ENCODE measurements at places on chromosomes 6 and 20.

- no peak for DNase-seq
These were observed 770.9 kb downstream of the HDGFL1 start for GRCh38 chr6:23340271-23340670.

DNA sequence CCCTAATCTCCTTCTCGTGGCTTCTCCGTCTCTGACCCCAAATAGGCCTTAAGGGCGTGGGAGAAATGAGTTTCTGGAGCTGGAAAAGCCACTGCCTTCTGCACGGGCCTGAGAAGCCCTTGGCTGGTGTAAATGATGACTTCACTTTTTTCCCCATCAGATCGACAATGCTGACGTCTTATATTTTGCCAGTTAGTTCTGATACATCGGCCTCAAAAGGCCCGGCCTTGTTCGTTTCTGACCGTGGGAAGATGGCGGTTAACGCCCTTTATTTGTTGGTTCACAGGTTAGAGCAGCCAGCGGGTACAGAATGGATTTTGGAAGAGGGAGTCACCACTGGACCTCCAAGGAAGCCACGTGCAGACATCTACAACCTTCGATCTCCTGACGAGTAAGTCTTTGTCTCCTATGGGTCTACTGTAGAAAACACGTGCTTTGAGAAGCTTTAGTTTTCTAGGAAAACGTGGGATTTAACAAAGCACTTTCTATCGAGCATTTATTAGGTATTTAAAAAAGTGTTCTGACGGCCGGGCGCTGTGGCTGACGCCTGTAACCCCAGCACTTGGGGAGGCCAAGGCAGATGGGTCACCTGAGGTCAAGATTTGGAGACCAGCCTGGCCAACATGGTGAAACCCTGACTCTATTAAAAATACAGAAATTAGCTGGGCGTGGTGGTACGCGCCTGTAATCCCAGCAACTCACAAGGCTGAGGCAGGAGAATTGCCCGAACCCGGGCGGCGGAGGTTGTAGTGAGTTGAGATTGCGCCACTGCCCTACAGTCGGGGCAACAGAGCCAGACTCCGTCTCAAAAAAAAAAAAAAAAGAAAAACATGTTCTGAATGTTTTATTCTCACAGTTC lies 1.2 kb upstream of the ZNFX1 start:
- DNase-seq: no peak

DNA sequence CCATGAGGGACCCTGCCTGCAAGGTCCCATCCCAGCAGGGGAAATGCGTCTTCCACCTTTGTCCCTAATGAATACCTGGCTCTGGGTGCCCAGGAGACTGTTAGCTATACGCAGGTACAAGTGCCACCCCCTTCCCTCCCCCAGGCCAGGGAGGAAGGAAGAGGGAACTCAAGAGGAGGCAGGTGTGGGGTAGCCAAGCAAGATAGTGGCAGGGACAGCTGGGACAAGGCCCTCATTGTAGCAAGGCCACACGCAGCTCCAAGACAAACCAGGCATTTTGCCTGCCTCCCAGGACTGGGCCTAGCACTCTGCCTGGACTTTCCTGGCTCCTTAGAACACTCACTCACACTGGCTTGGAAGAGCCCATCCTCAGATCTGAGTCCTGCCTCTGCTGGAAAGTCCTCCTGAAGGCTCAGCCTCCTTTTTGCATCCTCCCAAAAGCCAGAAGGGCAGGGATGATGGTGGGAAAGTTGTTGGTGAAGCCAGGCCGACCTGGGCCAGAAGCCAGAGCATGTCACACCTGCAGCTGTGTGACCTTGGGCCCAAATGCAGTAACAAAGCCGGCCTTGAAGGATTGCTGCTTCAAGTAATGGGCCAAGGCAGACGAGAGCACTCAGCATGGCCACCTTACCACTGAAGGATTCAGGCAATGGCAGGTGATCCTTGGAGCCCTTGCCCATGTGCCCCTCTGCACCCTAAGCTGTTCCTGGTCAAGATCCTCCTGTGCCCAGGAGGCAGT lies 27.7 kb downstream of the SNPH start:
- no peak for DNase-seq

GRCh38 chr6:91523511-91523910 lies 936.6 kb upstream of the MAP3K7 start:
- no peak for DNase-seq

GRCh38 chr20:23399568-23400241 lies 21.6 kb downstream of the NAPB start:
- no peak for DNase-seq

- no peak for DNase-seq
These were observed 4.3 kb upstream of the KIF25 start for GRCh38 chr6:167993169-167993568.

DNA sequence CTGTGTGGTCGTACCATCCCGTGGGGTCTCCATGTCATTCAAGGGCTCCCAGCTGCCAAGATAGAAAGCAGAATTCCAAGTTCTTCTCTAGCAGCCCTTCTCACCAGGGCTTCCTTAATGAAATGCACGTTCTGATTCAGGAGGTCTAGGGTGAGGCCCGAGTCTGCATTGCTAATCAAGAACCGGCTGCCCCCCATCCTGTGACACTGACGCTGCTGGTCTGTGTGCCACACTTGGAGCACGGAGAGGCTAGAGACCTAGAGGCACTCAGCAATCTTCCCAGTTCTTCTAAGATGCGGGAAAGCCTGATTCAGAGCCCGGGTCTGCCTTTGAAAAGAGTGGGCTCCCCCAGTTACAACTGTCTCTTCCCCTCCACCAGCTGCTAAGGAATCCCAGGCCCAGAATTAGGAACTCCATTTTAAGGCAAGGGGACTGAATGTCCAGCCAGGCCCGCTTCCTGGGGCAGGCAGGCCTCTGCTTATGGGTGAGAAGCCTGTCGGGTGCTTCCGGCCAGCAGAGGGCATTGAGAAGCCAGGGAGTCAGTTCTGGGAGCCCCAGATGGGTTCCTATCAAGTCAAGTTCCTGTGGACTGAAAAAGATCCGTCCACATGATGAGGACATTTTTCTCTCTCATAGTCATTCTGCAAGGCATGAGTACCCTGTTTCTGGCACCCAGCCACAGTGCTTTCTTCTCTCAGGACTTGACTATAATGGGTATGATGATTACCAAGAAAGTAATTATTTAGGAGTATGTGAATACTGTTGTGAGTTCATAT lies 69.8 kb upstream of the RIN2 start:
- peak; percentile 37 for DNase-seq

- DNase-seq: no peak
These were observed 11.9 kb downstream of the SULF2 start for GRCh38 chr20:47773371-47773786.

- no peak for DNase-seq
These were observed 100.7 kb downstream of the SGK1 start for GRCh38 chr6:134217105-134217797.

DNA sequence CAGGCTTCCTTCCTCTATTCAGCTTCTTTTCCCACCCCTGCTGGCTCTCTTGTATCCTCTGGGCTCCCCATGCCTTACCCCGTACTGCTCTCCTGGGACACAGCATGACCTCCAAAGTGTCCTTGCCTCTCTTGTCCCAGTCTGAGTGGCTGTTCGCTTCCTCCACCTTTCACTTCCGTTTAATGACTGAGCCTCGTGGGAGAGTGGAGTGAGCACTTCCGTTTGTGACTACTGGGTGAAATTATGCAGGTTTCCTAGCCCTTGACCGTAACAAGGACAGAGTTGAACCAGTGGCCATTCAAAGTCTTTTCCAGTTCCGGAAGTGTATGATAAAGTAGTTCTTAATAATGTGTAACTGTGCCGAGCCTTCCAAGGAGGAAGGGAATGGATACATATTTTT lies 109.2 kb downstream of the ARID1B start:
- no peak for DNase-seq

- DNase-seq: no peak
These were observed 22.5 kb upstream of the RNGTT start for GRCh38 chr6:88985901-88986300.

GRCh38 chr20:14600527-14600926 lies 263.1 kb upstream of the FLRT3 start:
- DNase-seq: no peak

GRCh38 chr6:140345935-140346334 lies 971.5 kb upstream of the CITED2 start:
- DNase-seq: no peak

DNA sequence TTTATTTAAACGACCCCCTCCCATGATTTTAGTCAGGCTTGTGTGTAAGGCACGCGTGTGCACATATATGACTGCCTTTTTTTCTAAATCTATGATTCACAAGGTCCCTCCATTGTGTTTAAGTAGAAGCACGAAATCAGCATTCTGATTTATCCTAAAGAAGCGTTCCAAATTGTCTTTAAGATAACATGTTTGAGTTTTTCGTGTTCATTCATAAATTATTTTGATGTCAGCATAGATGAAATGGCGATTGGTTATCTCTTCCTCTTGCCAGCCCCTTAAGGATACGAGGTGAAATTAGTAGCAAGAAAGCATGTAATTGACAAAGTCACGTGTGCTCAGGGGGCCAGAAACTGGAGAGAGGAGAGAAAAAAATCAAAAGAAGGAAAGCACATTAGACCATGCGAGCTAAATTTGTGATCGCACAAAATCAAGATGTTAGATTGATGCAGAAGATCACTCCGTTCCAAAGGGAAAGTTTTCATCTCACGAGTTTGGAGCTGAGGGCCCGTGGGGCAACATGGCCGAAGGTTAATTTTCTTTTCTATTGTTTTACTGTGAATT lies at the start of gene LIN28B:
TSS of gene LIN28B (plus strand) at position 377 of the 564 bp plus-strand sequence. CDS start at position 521, 144 bp downstream.
- DNase-seq: no peak

- no peak for DNase-seq
These were observed 9.8 kb upstream of the PI3 start for GRCh38 chr20:45164906-45165305.

GRCh38 chr6:163319609-163320366 lies 94.7 kb upstream of the QKI start:
- no peak for DNase-seq

GRCh38 chr6:167979436-167980139 lies 17.9 kb upstream of the KIF25 start:
- no peak for DNase-seq

GRCh38 chr20:59730722-59731121 lies 126.4 kb downstream of the PHACTR3 start:
- DNase-seq: no peak

GRCh38 chr6:109227646-109228045 lies 132.3 kb downstream of the CEP57L1 start:
- no peak for DNase-seq

GRCh38 chr6:131765804-131766135 lies 42.0 kb upstream of the ENPP1 start:
- DNase-seq: no peak

DNA sequence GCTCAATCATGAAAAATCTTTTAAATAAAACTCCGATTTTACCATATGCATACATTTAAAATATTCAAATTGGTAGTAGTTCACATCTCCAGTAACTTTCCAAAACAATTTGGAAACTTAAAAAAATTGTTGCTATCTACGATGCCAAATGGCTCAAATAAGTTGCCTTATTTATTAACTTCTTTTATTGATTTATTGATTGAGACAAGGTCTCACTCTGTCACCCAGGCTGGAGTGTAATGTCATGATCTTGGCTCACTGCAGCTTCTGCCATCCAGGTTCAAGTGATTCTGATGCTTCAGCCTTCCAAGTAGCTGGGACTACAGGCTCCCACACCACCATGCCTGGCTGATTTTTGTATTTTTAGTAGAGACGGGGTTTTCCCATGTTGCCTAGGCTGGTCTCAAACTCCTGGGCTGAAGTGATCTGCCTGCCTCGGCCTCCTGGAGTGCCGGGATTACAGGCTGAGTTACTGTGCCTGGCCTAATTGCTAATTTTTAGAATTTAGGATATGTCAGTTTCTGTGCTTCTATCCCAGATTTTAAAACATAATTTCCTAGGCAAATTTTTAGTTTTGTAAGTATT lies 12.9 kb downstream of the NKX2-4 start:
- DNase-seq: no peak

DNA sequence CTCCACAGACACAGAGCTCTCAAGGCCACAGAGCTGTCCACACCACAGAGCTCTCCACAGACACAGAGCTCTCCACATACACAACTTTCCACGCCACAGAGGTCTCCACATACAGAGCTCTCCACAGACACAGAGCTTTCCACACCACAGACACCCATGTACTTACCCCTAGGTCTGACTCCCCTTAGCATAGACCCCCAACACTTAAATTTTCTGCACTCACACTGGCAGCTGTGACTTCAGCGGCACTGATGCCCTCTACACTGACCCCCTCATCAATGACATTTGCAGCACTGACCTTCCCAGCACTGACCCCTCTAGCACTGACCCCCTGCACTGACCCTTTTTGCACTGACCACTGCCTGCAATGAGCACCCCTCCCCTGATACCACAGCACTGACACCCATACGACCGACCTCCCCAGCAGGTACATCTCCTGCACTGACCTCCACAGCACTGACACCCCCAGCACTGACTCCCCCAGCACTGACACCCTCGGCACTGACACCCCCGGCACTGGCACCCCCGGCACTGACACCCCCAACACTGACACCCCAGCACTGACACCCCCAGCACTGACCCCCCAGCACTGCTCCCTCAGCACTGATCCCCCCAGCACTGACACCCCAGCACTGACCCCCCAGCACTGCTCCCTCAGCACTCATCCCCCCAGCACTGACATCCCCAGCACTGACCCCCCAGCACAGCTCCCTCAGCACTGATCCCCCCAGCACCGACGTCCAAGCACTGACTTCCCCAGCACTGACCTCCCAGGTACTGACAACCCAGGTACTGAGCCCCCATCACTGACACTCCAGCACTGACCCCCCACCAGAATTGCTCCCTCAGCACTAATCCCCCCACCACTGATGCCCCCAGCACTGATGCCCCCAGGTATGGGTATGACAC lies 56.5 kb downstream of the ERMARD start:
- no peak for DNase-seq

DNA sequence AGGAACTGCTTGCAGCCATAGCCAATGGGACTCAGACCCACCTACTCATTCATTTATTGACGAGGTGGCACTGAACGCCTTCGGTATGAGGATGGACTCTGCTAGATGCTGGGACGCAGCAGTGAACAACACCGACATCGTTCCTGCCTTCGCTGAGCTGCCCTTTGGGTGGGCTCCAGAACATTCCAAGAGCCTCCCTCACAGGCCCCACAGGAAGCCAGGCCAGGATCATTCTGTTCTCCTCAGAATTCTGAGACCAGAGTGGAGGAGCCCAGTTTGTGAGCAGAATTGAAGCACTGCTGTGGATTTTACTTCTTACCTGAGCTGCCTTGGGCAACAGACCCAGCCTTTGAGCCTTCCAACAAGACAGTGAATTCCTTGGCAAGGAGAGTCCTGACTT lies 82.1 kb downstream of the KCNB1 start:
- DNase-seq: no peak

DNA sequence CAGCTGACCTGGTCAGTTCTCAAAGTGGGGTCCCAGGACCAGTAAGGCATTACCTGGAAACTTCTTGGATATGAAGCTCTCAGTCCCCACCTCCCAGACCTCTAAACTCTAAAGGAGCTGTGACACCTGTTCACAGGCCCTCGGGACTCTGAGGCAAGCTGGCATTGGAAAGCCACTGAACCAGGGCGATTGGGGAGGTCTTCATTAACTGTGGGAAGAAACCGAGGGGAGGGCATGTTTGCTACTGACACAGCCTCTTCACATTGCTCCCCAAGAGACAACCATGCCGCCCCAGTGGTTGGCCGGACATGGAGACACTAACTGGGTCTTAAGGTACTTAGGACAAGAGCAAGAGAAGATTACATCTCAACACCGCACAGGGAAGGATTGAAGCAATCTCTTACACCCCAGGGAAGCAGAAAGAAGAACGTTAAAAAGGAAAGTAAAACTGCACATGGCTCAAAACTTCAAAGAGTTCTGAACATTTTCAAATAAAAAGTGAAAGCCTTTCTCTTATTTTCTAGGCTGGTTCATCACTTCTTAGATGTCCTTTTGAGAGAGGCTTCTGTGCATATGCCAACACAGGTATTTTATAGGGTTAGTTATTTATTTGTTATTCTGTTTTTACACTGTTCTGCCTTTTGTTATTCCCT lies 210.0 kb upstream of the CST7 start:
- no peak for DNase-seq

GRCh38 chr6:161273274-161273751 lies 548 bp downstream of the AGPAT4 start:
- no peak for DNase-seq
